ENCODE measurements at places on chromosomes 3 and 15.

DNA sequence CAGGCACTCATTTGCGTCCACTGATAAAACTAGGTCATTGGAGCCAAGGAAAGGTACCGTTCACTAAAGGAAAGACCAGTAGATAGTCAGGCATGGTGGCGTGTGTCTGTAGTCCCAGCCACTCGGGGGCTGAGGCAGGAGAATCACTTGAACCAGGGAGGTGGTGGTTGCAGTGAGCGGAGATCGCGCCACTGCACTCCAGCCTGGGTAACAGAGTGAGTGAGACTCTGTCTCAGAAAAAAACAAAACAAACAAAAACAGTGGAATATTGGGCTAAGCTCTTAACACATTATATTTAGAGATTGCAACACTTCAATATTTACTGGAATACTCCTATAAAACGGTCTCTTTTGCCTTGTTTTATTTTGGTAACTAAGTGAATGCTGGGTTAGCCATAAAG, 17.4 kb downstream of the MAP2K1 start:
- DNase-seq, result no peak

DNA sequence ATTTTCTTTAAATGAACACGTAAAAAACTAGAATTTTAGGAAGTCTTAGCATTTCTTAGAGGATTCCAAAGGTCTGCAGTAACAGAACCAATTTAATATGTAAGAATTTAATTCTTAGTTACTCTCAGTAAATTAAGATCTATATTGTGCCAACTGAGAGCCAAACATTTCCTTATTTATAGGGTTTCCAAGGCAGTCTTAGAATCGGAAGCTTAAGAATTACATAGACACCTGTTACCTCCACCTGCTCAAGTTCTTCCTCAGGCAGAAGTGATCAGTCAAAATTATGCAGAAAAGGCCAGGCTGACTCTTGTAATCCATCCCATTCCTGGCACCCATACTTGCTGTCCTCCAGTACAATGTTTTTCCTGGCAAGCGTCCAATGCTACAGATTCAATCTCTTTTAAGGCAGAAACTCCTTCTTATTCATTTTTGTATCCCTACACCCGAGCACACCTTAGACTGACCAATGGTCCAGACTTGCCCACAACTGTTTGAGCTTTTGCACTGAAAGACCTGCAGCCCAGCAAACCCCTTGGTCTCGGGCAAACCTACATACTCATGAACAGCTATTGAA, 64.3 kb downstream of the NCEH1 start:
- DNase-seq, result no peak

GRCh38 chr3:31285833-31286486, 246.8 kb upstream of the STT3B start:
- no peak for DNase-seq

DNA sequence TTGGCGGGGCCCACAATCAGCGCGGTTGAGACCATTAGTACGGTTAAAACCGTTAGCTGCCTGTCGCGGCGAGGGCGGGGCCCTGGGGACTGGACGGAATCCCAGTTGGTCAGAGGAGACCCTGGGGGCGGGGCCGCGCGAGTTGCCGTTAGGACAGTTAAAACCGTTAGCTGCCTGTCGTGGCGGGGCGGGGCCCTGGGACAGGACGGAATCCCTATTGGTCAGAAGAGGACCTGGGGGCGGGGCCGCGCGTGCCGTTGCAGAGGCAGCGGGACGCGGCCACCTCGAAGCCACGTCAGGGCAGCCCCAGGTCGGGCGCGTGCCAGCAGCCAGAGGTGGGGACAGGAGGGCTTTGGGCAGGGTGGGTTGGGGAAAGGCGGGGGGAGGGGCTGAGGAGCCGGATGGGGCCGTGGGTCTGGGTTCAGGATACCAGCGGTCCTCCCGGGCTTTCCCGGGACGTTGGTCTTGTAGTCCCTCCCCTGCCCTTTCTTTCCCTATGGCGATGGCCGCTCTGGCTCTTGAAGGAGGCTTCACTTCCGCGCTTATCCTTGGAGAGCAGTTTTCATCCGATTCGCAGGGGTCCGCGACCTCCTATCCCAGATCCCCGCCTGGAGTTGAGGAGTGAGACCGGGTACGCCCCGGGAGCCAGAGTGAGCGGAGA, 28.0 kb downstream of the KLHDC8B start:
- no peak for DNase-seq

GRCh38 chr3:58250093-58250707, 12.6 kb downstream of the ABHD6 start:
- DNase-seq, result no peak

- DNase-seq, result no peak
Measured at GRCh38 chr3:171165983-171166382, 139.5 kb upstream of the SLC2A2 start.

DNA sequence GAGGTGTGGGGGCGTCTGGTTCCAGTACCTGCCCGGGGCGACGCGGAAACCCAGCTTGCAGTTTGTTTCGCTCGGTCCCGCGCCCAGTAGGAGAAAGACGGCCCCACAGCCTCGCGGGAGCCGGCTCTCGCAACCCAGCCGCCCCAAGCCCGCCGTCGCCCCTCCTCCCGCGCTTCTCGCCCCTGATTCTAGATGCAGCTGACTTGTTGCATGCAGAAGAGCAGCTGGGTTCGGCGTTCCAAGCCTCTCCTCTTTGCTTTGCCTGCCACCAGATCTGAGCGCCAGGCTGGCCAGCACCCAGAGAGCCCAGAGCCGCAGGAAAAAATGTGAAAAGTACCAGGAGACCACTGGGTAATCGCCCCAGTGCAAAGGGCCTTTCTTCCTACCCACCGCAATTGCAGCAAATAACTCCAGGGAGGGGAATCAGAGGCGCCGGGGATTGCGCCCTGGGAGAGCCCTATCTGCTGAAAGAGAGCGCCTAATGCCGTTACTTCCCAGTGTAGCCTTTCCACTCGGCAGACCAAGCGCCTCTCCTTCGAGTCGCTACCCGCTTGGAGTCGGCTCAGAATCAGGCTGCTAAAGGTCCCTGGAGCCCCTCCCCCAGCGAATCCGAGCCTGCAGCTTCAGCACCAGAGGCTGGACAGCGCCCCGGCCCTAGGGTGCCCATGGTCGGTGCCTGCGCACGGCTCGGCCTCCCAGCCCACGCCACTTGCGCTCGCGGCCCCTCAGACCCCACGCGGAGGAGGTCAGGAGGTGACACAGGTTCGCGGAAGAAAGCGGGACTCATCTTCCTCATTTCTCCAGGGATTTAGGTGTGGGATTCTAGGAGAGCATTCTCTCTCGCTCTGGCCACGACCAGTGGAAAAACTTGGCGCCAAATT, 15.7 kb upstream of the AEN start:
- DNase-seq, result no peak

DNA sequence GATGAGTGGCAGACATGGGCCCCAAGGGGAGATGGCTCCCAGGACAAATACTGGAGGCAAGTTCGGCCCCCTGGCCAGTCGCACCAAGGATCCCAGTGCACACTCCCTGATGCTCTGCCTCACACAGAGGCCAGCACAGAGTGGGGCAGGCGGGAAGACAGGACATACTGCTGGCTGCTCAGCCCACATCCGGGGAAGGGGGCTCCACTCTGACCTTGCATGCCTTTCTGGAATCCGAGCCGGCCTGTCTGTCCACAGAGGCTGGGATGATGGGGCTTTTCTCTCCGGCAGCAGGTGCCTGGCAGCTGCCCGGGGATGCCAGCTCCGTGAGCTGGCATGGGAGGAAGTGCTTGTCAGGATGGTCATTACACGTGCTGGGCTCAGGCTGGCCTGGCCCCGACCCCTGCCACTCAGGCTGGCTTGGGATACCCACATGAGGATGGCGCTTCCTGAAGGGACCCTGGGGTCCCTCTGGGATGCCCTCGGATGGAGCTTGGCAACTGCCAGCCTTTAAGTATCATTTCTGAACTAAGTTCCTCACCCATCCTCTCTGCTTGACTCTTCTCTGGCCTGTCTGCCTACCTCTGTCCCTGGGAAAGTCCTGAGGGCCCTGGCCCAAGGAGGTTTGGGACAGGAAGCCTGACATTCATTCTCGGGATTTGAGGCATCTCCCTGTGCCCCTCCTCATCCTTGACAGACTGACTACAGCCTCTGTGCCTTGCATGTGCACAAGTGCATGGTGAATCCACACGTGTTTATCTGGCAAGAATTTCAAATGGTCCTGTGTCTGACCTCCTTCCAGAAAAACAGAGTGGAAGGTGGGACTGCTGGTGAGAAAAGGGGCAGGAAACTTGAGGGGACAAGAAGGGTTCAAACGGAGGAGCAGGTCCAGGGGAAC, 46.5 kb downstream of the EXOG start:
- no peak for DNase-seq

- no peak for DNase-seq
Measured at GRCh38 chr3:159831466-159831865, 157.2 kb upstream of the IL12A start.

GRCh38 chr3:54206874-54207273, 84.5 kb downstream of the CACNA2D3 start:
- no peak for DNase-seq

DNA sequence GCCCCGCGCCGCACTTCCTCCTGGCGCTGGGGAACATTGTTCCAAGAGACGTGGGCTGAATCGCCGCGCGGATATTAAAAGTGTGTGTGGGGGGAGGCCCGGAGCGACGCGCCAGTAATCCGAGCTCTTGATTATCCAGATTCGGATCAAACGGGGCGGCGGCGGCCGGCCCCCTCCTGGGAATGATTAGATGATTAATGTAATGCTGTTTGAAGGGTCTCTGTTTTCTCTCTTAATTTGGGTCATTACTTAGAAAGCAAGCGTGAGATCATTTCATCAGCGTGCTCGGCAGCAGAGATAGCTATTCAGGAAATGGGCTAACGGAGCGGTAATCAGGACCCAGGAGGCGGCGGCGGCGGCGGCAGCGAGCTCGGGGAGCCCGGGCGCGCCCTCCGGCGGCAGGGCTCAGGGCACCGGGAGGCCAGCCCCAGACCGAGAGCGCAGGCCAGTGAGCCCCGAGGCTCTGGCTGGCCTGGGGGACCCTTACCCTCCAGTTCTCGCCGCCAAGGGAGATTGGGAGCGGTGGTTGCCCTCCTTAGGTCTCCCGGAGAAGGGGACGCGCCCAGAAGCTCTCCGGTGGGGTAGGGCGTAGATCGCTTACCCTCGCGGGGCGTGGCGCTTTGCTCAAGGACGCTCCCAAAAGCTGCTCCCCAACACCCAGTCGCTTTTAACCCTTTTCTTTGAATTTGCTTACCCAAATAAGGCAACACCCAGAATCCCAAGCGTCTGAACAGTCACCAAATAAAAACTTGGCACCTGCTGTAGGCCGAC, 4.5 kb downstream of the FEZF2 start:
- DNase-seq, result no peak

GRCh38 chr15:72227192-72227586, 3.8 kb downstream of the PKM start:
- no peak for DNase-seq

DNA sequence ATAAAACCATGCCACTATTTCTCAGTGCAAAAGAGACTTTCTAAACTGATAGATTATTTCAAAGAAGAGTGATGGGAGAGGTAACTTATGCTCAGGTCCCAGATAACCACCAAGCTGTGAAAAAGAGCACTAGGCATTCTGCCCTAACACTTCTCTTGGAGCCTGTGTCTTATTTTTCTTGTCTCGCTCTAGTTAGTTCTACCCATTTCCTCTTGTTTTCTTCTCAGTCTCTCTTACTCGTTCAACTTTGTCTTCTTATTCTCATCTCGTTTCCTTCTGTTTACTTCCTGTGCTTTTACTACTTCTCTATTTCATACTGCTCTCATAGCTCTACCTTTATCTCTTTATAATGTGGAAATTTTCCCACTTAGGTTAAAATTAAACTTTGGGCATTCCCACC, 91.8 kb upstream of the CGNL1 start:
- no peak for DNase-seq

DNA sequence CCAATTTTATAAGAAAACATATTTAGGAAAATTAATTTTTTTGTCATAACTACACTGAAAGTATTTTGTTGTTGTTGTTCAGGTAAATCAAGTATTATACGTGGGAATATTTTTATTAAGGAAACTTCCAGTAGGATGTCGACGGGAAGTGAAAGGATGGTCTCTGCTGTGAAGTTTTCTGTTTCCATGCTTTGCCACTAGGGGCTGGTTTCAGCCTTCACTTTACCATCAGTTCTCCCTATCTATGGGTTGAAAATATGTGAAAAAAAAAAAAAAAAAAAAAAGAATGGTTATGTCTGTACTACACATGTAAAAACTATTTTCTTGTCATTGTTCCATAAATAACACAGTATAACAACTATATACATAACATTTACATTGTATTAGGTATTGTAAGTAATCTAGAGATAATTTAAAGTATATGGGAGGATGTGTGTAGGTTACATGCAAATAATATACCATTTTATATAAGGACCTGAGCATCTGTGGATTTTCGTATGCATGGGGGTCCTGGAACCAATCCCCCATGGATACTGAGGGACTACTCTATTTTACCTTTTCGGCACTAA, 136.7 kb downstream of the SMAD6 start:
- no peak for DNase-seq

GRCh38 chr3:40267937-40268724, 41.4 kb upstream of the EIF1B start:
- no peak for DNase-seq

GRCh38 chr3:151460228-151460627, 633 bp downstream of the IGSF10 start:
- DNase-seq, result no peak

DNA sequence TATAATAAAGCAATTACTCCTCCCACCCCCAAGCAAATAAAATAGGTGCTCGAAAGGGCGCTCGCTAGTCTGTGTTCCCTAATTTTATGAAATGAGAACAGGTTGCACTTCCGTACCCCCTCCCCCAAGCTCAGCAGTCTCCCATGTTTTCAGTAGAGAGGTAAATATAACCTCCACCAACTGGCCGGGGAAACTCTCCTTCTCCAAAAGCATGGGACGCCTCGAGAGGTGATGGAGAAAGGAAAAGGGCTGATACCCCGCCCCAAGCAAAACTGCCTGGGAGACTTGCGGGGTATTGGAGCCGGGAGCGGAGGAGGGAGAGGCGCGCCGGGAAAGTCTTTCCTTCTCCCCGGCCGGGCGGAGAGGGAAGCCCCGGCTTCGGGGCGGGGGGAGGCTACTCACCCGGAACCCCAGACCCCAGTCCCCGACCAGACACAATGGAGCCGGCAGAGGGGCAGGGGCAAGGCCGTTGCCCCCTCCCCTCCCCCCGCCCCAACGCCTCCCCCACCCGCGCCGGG, 605 bp downstream of the DCUN1D1 start:
- no peak for DNase-seq

DNA sequence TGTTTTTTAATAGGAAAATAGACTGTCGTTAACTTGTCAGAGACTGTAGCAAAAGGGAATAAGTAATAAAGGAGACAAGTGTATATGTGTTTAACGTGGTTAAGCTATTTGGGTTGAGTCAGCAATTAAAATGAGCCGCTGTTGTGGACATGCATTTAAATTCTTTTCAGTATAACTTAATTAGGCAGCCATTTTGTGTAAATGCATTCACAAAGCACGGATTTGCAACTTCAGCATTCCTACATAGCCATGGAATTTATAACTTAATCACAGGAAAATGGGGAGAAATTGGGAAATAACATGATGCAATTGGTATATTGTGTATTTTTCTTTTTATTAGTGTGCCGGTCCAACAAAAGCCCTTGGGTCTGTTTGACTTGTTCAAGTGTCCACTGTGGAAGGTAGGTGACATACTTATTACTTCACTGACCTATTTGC, 27.9 kb downstream of the USP3 start:
- DNase-seq, result no peak

GRCh38 chr15:25525741-25526140, 86.9 kb upstream of the UBE3A start:
- DNase-seq, result no peak
